ENCODE measurements at places on chromosomes 6 and 20. TPM values are rescaled to one million over a fixed set of nuclear protein-coding genes. Genes with fewer than 3 reads are reported as not detected.

Gene SERPINB1
- total RNA-seq = 46.1 TPM

Gene GHRH
- not detected for total RNA-seq

Gene MDFI
- 15.2 TPM for total RNA-seq

Gene LKAAEAR1
- total RNA-seq = not detected

Gene LCA5
- total RNA-seq = 11.0 TPM

Gene KIFC1
- total RNA-seq = 1.5 TPM

Gene HAO1
- total RNA-seq = not detected

Gene SLC22A2
- total RNA-seq = not detected

Gene FOXC1
- 61.8 TPM for total RNA-seq

Gene SAPCD1
- 4.9 TPM for total RNA-seq

Gene ZKSCAN8
- 31.9 TPM for total RNA-seq

Gene MYLK4
- total RNA-seq = 0.98 TPM

Gene ADGRF4
- not detected for total RNA-seq

All from sciatic nerve (tissue), 2 donors.